Activated naive CD8-positive, alpha-beta T cell treated with anti-CD3 and anti-CD28 coated beads for 36 hours (primary cell): ENCODE measurements at places on chromosomes 11 and 22. TPM values are rescaled to one million over a fixed set of nuclear protein-coding genes. Genes with fewer than 3 reads are reported as not detected.
A peak's percentile ranks its signal among the peaks of the same experiment; 100 is the strongest.

The OR8H3 gene
- total RNA-seq, result not detected

The C11orf42 gene
- total RNA-seq, result not detected

The ZNRF3 gene
- 2.4 TPM for total RNA-seq

The LMO1 gene
- total RNA-seq, result not detected

The WBP2NL gene
- 0.37 TPM for total RNA-seq

The CARD18 gene
- total RNA-seq, result not detected

The COMT gene
- total RNA-seq, result 76.1 TPM

The APOBEC3B gene
- total RNA-seq, result 3.4 TPM

- DNase-seq, result no peak
- no peak overlapping the region for H3K4me3 ChIP-seq
- H3K27ac ChIP-seq, result no peak overlapping the region
- no peaks in the 10 kb centered on the region for H3K36me3 ChIP-seq
- H3K27me3 ChIP-seq, result peaks cover 3% of the 10 kb centered on the region
Observed at GRCh38 chr11:9626496-9627394, 37.1 kb upstream of the SWAP70 start.

- H3K36me3 ChIP-seq, result no peaks in the 10 kb centered on the region
- H3K4me3 ChIP-seq, result no peak overlapping the region
- H3K27me3 ChIP-seq, result peaks cover 30% of the 10 kb centered on the region
- DNase-seq, result no peak
Observed at GRCh38 chr22:44759001-44759400, 6.6 kb downstream of the ARHGAP8 start.

- peaks cover 21% of the 10 kb centered on the region for H3K36me3 ChIP-seq
- DNase-seq, result no peak
- H3K4me3 ChIP-seq, result no peak overlapping the region
- H3K4me1 ChIP-seq, result peaks cover 7% of the 10 kb centered on the region
- H3K27ac ChIP-seq, result no peak overlapping the region
Observed at GRCh38 chr11:78069465-78069864, 5.8 kb downstream of the THRSP start.

GRCh38 chr11:104320097-104320496 lies 156.2 kb upstream of the PDGFD start:
- H3K27me3 ChIP-seq, result no peaks in the 10 kb centered on the region
- H3K36me3 ChIP-seq, result no peaks in the 10 kb centered on the region
- no peak overlapping the region for H3K27ac ChIP-seq

DNA sequence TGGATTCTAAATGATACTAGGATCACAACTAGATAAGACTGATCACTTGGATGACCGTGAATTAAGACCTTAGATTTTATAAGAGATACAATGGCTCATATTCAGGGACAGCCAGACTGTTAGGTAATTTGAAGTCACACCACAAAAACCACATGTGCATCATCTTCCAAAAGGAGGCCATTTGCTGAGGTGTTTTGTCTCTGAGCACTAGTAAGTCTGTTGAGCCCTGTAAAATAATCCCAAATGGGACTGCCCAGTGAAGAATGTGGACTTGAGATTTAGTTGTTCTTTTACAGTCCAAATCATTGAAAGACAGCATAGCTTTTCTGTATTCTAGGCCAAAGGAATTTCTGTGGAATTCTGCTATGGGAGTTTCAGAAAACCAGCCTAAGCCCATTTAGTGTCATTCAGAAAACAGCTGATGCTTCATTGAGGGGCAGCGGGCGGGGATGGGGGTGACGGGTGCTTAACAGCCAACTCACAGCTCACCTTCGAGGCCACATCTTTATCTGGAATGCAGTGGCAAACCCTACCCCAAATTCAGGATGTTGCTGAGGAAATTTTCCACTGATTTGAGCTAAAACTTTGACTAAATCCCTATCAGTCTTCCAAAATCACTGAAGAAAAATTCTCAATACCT lies 80.1 kb upstream of the BIRC3 start:
- H3K36me3 ChIP-seq, result no peaks in the 10 kb centered on the region
- DNase-seq, result no peak
- peaks cover 26% of the 10 kb centered on the region for H3K27me3 ChIP-seq

- H3K36me3 ChIP-seq, result peaks cover 3% of the 10 kb centered on the region
- H3K27me3 ChIP-seq, result no peaks in the 10 kb centered on the region
- no peaks in the 10 kb centered on the region for H3K4me1 ChIP-seq
- H3K27ac ChIP-seq, result no peak overlapping the region
- no peak overlapping the region for H3K4me3 ChIP-seq
- DNase-seq, result no peak
Observed at GRCh38 chr11:31625868-31626267, 116.3 kb downstream of the ELP4 start.

DNA sequence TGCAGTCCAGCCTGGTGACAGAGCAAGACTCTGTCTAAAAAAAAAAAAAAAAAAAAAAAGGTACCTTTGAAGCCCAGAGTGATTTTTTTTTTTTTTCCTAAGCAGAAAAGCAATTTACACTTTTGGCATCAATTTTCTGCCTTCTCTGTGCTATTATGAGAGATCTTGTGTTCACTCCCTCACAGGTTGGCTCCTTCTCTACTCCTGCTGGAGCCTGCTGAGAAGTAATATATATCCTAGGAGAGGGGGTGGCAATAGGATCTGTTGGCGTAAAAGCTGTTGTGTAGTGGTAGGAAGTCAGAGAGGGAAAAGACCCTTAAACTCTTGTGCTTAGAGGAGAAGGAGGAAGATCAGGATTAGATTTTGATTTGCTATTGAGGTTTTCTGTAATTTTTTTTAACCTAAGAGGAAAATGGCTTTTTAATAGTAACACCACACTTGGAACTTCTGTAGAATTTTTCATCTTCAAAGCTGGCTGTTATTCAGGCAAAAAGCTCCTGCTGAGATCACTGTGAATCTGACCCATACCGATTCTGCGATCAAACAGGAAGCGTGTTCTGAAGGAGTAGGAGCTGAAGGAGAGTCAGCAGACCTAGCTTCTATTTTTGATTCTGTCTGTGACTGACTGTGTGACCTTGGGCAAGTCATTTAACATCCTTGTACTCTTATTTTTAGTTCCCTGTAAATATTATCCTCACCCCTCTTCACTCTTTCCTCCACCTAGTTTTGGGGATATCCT lies 77.7 kb downstream of the TRIM44 start:
- H3K27me3 ChIP-seq, result no peaks in the 10 kb centered on the region
- peaks cover 23% of the 10 kb centered on the region for H3K4me1 ChIP-seq
- no peak overlapping the region for H3K27ac ChIP-seq
- no peak for DNase-seq
- no peak overlapping the region for H3K4me3 ChIP-seq

DNA sequence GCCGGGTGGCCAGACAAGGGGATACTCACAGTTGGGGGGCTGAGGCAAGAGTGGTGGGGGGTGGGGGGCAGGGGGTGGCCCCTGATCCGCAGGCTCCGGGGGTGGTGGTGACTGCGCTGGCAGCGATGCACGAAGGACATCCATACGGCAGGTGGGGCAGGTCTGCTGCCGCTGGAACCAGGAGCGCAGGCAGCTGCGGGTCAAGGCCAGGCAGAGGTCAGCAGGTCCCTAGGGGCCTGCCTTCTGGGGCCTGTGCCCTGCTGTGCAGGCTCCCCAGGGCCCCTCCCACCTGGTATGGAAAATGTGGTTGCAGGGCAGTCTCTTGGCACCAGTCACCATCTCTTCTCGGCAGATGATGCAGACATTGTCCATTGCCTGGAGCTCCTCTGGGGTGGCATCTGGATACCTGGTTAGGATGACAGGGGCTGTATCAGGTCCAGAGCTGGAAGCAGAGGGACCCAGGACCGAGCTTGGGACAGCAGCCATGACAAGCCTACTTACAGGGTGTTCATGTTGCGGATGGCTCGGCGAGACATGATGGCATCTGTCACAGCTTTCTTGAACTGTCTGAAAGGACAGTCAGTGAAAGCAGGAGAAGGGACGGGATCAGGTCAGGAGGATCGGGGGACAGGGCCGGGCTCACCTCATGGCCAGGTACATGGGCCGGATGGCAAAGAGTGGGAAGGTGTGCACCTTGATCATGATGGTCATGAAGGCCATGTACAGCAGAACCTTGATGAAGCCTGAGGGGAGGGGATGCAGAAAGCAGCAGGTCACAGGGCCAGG lies 3.5 kb downstream of the SYVN1 start:
- H3K36me3 ChIP-seq, result peaks cover 6% of the 10 kb centered on the region
- no peaks in the 10 kb centered on the region for H3K27me3 ChIP-seq
- DNase-seq, result no peak
- H3K4me3 ChIP-seq, result no peak overlapping the region
- H3K27ac ChIP-seq, result peak overlapping the region; percentile 47

DNA sequence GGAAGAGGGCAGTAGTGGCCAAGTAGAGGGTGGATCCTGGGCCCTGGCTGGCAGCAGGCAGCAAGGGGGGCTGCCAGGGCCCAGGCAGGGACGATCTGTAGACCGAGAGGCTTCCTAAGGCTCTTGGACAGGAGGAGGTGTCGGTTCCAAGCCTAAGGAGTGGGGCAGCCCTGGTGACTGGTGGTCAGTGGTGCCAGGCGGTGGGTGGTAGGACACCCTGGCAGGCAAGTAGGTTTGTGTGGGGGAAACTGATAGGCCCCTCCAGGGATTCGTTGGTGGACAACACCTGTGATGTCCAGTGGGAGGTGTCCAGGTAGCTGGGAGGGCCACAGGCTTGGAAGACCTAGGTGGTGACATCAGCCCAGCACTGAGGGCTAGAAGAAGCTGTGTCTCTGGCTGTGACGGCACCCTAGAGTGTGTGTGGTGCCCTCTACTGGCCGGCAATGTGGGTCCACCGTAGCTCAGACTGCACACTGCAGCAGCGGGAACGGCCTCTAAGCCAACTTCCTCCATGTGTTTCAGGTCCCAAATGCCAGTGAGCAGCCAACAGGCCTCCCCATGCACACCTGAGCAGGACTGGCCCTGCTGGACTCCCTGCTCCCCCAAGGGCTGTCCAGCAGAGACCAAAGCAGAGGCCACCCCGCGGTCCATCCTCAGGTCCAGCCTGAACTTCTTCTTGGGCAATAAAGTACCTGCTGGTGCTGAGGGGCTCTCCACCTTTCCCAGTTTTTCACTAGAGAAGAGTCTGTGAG lies 9.4 kb upstream of the SAMM50 start:
- no peak overlapping the region for H3K27ac ChIP-seq
- no peaks in the 10 kb centered on the region for H3K36me3 ChIP-seq
- H3K4me1 ChIP-seq, result no peaks in the 10 kb centered on the region
- H3K27me3 ChIP-seq, result peaks cover 4% of the 10 kb centered on the region
